ENCODE measurements at places on chromosomes 11 and 22. TPM values are rescaled to one million over a fixed set of nuclear protein-coding genes. Genes with fewer than 3 reads are reported as not detected.

The KCNJ1 gene
- not detected for total RNA-seq

- no peak for ATAC-seq
These were observed 99.1 kb downstream of the CD44 start for GRCh38 chr11:35237860-35238715.

DNA sequence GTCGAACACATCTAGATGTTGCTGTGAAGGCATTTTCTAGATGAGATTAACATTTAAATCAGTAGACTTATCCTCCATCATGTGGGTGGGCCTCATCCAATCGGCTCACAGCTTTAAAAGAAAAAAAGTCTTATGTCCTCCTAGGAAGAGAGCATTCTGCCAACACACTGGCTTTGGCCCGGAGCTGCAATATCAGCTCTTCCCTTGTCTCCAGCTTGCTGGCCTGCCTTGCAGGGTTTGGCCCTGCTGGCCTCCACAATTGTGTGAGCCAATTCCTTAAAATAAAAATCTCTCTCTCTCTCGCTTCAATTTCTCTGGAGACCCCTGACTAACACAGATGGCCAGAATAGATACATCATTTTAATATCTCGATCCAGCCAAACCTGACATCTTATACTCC lies 13.1 kb upstream of the ABCC8 start:
- no peak for ATAC-seq

DNA sequence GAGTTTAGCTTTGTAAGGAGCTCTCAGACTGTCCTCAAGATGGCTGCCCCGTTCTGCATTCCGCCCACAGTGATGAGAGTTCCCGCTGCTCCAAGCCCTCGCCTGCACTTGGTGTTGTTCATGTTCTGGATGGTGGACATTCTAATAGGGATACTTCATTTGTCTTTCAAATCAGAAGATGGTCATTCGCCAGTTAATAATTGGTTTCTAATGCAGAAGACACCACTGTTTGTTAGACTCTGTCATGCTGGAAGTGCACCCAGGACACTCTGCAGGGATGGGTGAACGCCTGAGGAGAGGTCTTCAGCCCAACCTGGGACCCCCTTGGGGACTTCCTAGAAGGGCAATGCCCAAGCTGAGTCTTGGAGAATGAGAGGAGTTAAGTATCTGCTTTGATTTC lies 836.4 kb downstream of the TBC1D22A start:
- no peak for ATAC-seq

GRCh38 chr11:116117331-116118137 lies 613.3 kb upstream of the CADM1 start:
- no peak for ATAC-seq

DNA sequence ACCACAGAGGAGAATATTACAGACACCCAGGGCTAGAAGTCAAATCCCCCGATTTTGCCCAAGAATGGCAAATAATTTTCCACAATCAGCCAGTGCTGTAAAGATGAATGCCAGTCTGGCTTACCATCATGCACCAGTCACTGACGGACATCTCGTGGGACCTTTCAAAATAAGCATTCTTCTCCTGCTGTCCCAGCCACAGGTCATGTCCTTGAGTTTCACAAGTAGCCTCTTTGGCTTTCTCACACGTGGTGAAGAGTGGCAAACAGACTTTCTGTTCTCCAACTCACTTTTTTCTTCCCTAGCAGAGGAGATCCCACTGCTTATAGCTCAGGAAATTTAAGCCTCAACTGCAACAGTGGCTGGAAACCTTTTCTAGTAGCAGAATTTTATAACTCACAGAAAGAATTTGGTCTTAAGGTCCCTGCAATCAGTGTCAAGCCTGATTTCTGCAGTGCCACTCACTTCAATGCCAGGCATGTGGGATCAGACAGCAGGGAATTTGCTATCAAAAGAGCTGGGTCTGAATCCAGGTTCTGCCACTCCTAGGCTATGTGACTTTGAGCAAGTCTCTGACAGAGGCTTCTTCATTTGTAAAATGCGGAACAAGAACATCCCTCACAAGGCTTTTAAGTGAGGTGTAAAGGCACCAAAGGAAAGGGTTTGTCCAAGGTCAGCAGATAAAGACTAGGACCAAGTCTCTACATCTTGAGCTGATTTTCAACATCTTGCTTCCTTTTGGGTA lies 3.6 kb downstream of the PIK3IP1 start:
- ATAC-seq = no peak

All from gastroesophageal sphincter (tissue), 4 donors.